Left renal cortex interstitium (tissue), 4 donors: ENCODE measurements at places on chromosomes 6 and 20. TPM values are rescaled to one million over a fixed set of nuclear protein-coding genes. Genes with fewer than 3 reads are reported as not detected.

DNA sequence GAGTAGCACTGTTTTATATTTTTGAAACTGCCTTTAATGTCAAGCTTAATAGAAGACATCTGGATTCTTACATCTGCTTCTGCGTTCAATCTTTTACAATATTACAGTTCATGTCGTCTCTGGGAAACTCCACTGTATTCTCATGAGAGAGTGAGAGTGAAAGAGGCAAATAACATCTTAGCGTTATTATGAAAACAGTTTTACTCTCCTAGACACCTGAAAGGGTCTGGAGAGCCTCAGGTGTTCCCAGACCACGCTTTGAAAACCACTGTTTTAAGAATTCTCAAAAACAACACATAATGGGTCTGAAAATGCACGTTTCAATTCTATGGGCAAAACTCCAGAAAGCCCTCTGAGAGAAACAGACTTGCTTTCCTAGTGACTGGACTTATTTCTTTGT, 63.3 kb downstream of the ARHGAP18 start:
- no peak for DNase-seq

DNA sequence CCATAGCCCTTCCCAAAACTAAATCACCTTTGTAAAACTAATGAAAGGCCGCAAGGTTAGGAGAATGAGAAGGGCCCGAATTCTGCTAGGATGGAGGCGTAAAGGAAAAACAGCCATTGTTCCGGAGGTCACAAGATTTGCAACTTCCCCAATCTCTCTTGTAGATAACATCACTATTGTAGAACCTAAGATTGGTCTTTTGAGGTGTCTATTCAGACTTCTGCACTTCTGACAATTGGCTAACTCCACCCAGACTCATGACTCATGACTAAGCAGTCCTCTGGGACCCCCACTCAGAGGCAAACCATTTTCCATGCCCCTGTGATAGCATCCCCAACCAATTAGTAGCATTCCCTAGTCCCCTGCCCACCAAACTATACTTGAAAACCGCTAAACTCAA, 210.5 kb upstream of the SHLD1 start:
- DNase-seq, result no peak

DNA sequence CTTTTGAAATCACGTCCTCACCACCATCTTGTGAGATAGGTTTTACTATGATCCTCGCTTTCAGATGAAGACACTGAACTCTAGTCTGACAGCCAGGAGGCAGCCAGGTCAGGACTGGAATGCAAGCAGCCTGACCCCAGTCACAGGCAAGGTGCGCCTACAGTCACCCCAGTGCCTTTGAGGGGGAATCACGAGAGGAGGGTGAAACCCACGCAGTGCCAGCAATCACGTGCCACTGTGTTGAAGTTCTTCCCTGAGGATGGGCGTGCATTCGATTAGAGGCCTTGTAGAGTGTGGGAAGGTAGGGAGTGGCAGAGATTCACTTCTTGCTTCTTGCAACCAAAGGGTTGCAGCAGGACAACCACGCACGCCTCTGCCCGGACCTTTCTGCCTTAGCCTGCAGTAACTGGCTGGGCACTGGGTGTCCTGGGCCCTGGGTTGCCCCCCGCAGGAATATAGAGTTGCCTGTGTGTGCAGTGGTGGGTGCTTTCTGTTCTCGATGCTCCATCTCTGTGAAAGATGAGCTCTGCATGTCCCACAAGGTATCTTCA, 33.7 kb upstream of the IRF4 start:
- DNase-seq, result no peak

DNA sequence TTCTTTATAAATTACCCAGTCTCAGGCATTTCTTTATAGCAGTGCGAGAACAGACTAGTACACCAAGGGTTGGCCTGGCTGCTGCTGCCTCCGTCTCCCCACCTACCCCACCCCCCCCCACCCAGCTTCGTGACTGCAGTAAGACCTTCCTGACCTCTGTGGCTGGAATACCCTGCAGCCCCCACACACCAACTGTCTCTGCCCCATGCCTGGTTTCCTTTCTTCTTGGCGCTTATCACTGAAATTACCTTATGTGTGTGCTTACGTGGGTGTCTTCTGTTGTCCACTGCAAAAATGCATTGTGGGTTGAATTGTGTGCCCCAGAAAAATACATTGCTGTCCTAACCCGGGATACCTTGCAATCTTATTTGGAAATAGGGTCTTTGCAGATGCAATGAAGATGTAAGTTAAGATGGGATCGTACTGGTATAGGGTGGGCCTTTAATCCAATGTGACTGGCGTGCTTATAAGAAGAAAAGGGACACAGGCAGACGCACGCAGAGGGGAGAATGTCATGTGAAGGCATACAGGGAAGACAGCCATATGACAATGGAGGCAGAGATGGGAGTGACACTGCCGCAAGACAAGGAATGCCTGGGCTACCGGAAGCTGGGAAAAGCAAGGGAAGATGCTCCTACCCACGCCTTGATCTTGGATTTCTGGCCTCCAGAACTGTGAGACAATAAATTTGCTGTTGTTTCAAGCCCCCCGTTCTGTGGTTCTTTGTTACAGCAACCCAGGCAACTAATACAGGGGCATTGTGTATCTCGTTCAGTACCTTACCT, 15.4 kb downstream of the SYNJ2 start:
- DNase-seq, result no peak

DNA sequence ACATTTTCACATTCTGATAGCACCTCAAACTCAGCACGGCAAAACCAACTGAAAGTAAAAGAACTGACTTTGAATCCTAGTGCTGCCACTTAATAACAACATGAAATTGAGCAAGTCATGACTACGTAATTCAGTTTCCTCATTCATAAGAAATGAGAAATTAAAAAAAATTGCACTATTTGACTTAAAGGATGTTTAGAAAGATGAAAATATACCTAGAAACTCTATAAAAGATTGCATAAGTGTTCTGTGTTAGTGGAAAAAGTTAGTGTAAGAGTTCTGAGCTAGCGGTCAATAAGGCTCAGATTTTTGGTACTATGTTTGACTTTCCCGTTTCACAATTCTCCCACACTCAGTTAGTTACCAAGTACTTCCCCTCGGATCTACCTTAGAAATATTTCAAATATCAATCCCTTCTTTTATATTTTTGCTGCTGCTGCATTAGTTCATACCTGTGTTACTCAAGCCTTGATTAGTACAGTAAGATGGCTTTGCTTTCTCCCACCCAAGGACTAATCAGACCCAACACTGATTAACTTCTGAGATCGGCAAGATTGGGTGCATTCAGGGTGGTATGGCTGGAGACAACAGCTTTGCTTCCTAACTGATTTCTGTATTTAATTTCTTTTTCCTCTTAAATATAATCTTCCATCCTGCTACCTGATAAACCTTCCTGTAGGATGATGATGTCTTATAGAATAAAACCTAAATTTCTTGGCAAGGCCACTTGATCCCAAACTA, 25.9 kb downstream of the ECHDC1 start:
- DNase-seq, result no peak

GRCh38 chr6:96150431-96150830, 134.7 kb downstream of the FUT9 start:
- DNase-seq, result no peak

DNA sequence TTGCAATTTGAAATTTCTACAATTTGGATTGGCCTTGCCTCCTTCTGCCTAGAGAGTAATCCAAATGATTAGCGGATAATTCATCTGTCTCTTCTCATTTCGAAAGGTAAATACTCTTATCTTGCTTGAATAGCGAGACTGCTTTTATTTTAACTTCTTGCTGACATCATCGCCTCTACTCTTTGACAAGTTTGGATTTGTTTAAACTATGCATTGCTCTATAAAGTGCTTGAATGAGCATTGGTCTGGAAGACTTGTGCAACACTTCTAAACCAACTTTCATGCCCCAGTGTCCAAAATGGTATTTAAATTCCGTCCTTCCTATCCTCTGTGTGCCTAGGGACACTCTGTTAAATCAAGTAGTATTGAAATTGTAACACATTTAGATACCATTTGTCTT, 384.1 kb upstream of the SLC35B3 start:
- DNase-seq, result no peak

GRCh38 chr6:84696166-84696565, 68.2 kb downstream of the TBX18 start:
- no peak for DNase-seq

DNA sequence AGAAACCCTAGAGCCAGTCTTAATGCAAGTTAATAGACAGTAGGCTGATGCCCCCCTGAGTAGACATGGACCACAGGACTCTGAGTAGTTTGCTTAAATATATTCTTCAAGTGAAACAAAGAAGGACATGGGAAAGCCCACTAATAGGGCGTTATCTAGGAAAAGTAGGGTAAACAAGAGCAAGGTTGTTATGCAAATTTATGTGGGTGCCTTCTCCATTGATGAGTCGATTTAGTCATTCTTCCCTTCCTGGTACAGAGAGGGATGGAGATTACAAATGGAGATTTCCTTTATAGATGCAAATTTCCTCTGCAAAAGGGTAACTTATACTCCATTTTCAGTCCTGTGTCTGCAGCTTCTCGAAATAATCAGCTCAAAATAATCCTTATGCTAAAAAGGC, 262.0 kb downstream of the CD83 start:
- DNase-seq, result no peak

GRCh38 chr6:33781131-33781975, 7.6 kb downstream of the LEMD2 start:
- DNase-seq, result no peak

DNA sequence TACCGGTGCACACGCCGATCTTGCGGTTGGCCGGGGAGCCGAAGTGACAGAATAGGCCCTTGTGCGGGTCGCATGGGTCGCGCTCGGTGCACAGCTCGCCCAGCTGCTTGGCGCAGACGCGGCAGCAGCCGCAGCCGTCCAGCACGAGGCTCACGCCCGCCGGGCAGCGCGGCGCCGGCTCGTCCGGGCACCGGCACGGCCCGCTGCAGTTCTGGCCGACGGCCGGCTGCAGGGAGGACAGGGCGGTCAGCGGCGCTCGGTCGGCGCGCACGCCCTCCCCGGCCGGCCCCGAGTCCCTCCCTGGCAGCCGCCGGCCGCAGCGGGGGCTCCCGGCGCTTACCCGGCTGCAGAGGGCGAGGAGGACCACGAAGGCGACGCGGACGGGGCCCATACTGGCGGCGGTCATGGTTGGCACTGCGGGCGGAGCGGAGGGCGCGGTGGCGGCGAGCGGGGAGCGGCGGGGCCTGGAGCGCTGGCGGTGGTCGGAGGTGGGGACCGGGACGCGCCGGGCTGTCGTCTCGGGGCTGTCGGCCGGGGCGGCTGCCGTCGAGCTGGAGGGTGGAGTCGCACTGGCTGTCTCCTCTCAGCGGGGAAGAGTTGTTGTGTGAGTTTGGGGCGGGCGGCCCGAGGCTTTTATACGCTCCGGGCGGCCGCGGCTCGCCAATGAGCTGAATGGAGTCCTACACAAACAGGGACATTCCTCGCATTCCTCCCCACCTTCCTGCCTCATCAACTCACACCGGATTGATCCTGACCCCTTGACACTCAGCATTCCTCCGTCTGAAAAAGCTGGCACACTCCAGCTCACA, at the start of gene CCN2:
CCN2 (minus strand) TSS at position 606 of the 809 bp plus-strand sequence; CDS start at position 406, 200 bp downstream.
- DNase-seq, result peak; percentile 87

GRCh38 chr6:17965397-17965796, 22.0 kb downstream of the KIF13A start:
- no peak for DNase-seq

GRCh38 chr20:63822276-63822696, 8.8 kb downstream of the ZBTB46 start:
- DNase-seq, result no peak

GRCh38 chr6:25058441-25058840, 122.7 kb upstream of the RIPOR2 start:
- no peak for DNase-seq

DNA sequence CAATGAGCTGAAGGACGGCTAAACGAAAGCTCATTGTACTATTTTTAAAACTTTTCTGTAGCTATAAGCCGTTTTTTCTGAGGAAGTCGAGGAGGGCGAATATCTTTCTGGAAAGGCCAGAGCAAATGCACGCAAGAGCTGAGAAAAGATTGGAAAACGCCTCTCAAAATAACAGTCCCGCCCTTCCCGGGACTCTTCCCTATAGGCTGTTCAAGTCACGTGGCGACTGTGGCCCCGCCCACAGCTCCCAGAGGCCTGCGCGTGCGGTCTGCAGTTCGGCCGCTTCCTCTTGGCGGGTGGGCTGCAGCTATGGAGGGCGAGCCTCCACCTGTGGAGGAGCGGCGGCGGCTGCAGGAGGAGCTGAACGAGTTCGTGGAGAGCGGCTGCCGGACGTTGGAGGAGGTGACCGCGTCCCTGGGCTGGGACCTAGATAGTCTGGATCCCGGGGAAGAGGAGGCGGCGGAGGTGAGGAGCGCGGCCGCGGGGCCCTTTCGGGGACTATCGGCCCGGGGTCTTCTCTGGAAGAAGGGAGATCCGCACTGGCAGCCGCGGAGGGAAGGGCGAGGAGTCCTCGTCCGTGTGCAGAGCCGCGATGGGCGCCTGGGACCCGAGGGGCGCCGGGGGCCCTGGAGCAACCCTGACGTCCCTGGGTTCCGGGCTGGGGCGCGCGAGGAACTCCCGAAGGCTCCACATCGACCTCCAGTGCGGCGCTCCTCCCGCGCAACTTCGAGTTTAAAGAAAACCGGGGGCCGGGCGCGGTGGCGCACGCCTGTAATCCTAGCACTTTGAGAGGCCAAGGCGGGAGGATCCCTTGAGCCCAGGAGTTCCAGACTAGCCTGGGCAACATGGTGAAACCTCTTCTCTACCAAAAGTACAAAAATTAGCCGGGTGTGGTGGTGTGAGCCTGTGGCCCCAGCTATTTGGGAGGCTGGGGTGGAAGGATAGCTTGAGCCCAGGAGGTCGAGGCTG, at the start of gene SNRNP48:
SNRNP48 (plus strand) TSS at position 250 of the 969 bp plus-strand sequence; CDS start at position 310, 60 bp downstream.
- peak; percentile 95 for DNase-seq

DNA sequence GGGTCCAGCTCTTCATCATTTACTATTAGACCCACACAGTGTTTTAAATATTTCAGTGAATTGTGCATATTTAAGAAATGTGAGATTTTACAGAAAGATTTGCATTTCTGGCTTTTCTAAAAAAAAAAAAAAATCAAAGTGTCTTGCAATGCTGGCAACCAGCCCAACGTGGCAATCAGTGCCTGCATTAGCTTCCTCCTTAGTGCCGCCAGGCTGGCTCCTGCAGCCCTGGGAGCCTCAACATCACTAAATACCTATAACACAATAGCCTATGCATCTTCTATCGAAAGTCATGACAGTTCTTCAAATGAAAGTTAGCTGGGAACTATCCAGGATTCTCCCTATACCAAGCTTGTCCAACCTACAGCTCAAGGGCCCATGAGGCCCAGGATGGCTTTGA, 9.4 kb upstream of the CD93 start:
- DNase-seq, result no peak

The RIMS4 gene
- 0.60 TPM for polyA plus RNA-seq

The RNF182 gene
- 2.9 TPM for polyA plus RNA-seq

The TBP gene
- 28.3 TPM for polyA plus RNA-seq

The CRISP3 gene
- polyA plus RNA-seq, result 0.34 TPM

The RSPO4 gene
- polyA plus RNA-seq, result 0.93 TPM

The CCN5 gene
- 0.10 TPM for polyA plus RNA-seq

The IL17A gene
- polyA plus RNA-seq, result not detected

The MTFR2 gene
- 3.0 TPM for polyA plus RNA-seq

The SYCP2 gene
- 9.2 TPM for polyA plus RNA-seq

The PCK1 gene
- 10.9 TPM for polyA plus RNA-seq
